GM20000 (cell line): ENCODE measurements at places on chromosomes 5 and 9.

DNA sequence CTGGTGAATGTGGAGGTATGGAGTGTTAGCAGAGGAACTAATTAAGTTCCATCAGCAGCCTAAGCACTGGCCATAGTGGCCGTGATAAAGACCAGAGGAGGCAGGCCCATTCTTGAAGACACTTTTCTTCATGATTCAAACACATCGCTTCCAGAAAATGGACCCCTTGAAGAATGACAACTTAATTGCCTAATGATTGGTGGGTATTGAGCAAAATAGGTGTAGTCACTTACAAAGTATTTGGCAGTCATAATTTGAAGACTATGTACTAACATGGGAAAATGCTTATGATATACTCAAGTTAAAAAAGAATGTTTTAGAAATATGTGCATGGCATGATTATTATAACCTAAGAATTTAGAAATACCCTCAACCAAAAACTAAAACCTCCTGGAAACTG, 44.8 kb downstream of the MEGF10 start:
- DNase-seq: no peak

DNA sequence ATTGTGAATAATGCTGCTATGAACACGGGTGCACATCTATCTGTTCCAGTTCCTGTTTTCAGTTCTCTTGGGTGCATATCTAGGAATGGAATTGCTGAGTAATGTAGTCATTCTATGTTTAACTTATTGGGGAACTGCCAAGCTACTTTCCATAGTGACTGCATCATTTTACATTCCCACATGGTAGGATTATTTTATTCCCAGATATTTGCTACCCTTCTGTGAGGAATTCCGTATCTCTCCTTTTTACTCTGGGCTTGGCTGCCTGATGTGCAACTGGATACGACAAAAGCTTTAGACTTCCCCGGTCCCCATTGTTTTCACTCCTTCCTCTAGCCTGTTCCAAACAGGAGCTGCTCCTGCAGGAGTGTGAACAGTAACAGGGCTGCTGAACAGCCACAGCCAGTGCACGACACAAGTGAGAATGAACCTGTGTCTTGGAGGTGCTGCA, 7.2 kb downstream of the TAS2R1 start:
- DNase-seq: no peak

- no peak for DNase-seq
Observed at GRCh38 chr5:154881986-154882385, 23.6 kb downstream of the CNOT8 start.

DNA sequence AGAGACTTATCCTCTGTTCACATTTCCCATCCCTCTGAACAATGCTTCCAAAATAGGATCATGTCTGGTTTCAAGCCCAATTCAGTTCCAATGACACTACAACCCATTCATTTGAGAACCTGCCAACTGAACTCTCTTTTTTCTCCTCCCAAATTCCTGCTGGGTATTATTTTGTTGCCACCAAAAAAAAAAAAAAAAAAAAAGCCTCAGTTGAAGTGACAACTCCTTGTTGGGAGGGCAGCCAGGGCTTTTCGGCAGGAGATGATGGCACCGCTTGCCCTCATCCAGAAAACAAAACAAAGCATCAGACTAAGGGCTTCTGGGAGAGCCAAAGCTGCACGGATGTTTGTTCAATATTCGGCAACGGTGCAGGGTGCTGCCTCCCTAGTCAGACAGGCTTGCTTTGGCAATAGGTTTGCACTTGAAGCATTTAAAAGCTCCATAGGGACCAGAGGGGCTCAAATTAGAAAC, 30.6 kb upstream of the TRIM32 start:
- no peak for DNase-seq

- no peak for DNase-seq
Observed at GRCh38 chr5:91864962-91865361, 481.8 kb upstream of the ARRDC3 start.

GRCh38 chr9:16561121-16561520, 309.3 kb downstream of the BNC2 start:
- DNase-seq: no peak

- no peak for DNase-seq
Observed at GRCh38 chr9:113166039-113166438, 15.2 kb downstream of the SLC31A2 start.

DNA sequence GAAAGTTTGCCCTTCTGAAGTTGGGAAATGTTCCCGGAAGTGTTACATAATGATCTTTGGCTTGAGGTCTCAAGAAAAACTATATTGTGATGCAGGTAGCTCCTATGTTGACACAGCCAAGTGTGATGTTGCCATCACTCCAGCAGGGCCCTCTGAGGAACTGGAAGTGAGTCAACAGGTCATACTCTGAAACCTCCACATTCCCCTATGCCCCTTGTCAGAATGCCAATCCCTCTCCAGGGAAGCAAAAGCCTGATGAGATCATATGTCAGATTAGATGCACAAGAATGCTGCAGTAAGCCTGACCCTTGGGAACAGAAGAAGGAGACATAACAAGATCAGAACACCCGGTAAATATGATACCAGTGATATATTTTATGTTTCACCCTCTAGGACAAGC, 66.8 kb upstream of the ITGA2 start:
- DNase-seq: no peak

DNA sequence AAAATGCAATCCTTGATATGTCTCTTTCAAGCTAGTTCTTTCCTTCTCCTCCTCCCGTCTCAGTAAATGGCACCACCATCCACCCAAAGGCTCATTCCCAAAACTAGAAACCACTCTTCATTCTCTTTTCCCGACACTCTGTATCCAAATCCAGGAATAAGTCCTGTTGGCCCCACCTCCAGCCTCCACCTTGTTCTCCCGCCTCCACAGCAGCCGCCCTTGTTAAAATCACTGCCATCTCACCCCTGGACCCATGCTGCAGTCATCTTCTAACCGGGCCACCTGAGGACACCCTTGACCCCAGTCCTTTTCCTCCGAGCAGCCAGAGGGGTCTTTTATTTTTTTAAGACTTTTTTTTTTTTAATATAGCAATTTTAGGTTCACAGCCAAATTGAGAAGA, 9.4 kb downstream of the PDZD2 start:
- no peak for DNase-seq

- no peak for DNase-seq
Observed at GRCh38 chr9:73847536-73847935, 649.6 kb upstream of the RORB start.

GRCh38 chr9:91166796-91167366, 194.8 kb downstream of the AUH start:
- DNase-seq: no peak

DNA sequence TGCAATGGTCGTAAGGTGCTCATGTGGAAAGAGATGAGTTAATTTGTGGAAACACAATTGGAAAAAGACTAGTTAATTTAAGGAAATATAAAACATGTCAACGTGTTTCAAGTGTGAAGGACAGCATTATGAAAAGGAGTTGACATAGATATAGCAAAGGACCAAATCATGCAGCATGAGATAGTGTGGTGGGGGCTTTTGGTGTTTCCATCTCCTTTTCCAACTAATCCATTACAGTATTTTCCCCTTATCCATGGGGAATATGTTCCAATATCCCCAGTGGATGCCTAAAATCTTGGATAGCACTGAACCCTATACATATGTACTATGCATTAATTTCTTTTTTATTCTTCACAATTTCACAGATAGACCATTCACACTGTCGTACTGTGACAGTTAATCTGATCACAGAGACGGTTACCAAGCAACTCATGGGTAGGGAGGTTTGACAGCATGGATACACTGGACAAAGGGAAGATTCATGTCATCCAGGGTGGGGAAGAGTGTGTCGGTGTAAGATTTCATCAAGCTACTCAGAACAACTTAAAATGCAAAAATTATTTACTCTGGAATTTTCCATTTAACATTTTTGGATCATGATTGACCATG, 238.6 kb downstream of the CDH12 start:
- DNase-seq: no peak

GRCh38 chr5:176810081-176810597, at the start of gene UNC5A:
Gene UNC5A (plus strand): TSS chr5:176810559. CDS start chr5:176810751, 192 bp downstream.
- peak; percentile 80 for DNase-seq

DNA sequence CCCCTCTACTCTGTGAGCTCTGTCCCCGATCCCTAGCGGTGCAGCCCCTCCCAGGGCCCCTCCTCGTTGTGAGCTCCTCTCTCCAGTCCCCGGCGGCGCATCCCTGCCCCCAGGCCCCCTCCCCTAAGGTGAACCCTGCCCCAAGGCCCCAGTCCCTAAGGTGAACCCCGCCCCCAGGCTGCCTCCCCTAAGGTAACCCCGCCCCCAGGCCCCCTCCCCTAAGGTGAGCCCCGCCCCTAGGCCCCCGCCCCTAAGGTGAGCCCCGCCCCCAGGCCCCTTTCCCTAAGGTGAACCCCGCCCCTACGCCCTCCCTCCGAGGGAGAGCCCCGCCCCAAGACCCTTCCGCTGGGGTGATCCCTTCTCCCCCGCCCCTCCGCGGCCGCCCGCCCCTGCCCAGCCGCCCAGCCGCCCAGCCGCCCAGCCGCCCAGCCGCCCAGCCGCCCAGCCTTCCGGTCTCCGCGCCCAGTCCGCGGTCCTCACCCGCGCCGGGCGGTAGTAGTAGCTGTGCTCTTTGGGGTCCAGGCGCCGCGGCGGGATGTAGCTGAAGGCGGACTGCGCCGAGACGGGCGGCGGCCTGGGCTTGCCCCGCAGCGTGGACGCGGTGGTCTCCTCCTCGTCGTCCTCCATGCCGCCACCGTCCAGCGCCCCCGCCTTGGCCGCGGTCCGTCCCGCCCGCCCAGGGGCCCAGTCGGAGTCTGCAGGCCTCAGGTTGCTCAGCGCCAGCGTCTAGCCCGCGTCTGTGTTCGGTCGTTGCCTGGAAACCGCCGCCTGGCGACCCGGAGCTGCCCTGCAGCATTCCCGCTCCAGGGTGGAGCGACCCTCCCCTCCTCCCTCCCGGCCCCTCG, at the start of gene CFAP90:
TSS of gene CFAP90 (minus strand) at position 739 of the 845 bp plus-strand sequence. CDS start at position 627, 112 bp downstream.
- DNase-seq: peak; percentile 38

GRCh38 chr9:136943291-136944211, 987 bp downstream of the FBXW5 start:
- DNase-seq: peak; percentile 84

GRCh38 chr9:88075966-88076285, 62.3 kb downstream of the SPATA31C2 start:
- DNase-seq: no peak

DNA sequence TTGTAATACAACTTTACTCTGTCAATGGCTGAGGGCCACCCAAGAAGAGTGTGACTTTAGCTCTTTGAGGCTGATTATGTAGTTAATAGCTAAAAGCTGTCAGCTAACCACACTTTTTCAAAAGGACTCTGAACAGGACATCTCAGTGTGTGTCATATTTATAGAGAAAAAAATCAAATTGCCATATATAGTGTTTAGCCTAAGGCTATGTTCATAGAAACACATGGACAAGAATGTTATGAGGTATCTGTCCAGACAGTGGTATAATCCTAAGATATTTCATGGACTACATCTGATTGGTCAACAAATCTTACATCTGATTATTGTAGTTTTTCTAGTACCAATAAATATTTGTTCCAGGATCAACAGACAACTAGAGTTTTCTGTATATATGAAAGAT, 42.1 kb upstream of the CDH18 start:
- DNase-seq: no peak

DNA sequence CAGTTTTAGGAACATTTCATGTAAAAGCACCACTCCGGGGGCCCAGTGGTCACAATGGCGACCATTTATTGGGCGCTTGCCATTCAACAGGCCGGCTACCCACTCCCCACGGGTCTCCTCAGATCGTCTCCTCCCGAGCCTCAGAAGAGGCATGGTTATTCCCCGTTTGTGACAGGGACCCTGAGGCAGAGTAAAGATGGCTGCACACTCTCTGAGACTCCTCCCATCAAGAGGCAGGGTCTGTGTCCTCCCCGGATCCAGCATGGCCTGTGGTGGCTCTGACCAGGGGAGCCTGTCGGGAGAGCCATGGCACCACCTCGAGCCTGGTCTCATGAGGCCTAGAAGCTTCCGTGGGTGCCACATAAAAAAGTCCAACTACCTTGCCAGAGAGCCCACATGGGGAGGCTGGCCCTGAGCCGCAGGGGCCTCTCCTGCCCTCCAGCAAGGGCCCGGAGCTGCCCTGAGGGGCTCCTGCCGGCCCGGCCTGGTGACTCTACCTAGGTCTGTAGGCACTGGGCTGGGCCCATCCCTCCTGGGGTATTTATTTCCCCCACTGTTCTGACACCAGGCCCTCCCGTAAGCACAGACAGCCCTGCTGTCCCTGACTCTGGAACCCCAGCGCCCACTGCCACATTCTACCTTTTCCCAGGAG, 90.8 kb downstream of the VAV2 start:
- DNase-seq: peak; percentile 50

DNA sequence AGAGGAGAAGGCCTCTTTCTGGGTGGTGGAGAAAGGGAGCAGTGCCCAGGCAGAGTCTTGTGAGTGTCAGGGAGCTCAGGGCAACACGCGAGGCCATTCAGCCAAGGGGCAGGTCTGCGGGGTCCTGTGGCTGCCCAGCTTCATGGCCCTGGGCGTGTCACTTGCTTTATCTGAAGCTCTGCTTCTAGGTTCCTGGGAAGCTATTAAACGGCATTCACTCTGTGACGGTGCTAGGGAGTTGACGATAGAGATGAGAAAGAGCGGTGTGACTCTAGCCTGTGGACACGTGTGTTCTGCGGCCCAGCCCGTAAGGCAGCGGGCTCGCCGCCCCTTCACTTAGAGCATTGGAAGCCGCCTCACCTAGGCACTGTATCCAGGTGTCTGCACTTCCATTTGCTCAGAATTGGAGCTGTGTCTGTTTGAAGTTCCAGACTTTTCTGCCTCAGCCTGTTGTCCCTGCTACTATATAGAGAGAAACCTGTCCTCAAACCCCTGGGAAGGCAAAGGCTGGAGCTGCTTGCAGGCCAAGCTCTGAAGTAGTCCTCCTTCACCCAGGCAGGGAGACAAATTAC, 88.3 kb downstream of the PHF2 start:
- no peak for DNase-seq

DNA sequence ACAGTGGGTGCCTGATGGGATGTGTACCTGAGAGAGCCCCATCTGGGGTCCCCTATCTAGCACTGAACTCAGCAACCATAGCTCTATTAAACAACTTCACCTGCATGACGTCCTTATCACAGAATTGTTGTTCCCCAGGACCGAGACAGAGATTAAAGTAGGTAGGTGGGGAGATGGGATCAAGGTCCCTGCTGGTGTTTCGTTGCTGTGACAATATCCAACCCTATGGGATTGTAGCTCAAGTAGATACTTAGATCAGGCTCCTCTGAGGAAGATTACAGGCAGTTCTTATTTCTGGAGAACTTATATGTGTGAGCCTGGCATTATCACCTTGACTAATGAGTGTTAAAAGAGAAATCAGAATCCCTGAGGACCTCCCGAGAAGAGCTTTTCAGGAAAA, 84.9 kb downstream of the SLC28A3 start:
- DNase-seq: no peak

- DNase-seq: no peak
Observed at GRCh38 chr9:126652140-126652582, 38.4 kb downstream of the LMX1B start.

- peak; percentile 90 for DNase-seq
Observed at GRCh38 chr9:129174102-129174723, 3.8 kb downstream of the IER5L start.

- DNase-seq: no peak
Observed at GRCh38 chr5:41772785-41773442, 97.3 kb downstream of the OXCT1 start.
